Amygdala (tissue), 56 donors: ENCODE measurements at places on chromosomes 12 and 14.

DNA sequence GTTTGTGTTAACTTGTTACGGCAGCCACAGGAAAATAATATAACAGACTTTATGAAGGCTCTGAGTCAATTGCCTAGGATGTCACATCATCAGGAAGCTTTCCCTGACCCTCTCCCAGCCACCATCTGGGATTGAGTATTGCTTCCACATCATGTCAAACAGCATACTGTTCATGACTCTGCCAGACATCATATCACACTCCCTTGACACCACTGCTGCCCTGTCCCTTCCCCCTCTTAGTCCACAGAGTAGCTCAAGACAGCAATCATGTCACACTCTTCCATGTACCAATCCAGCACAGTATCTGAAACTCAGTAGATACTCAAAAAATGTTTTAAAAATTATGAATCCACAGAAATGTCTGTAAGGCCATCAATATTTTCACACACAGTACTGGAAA lies 168.0 kb downstream of the PIK3C2G start:
- no peak for DNase-seq

- no peak for DNase-seq
Observed at GRCh38 chr12:57628280-57629191, 4.5 kb downstream of the B4GALNT1 start.

DNA sequence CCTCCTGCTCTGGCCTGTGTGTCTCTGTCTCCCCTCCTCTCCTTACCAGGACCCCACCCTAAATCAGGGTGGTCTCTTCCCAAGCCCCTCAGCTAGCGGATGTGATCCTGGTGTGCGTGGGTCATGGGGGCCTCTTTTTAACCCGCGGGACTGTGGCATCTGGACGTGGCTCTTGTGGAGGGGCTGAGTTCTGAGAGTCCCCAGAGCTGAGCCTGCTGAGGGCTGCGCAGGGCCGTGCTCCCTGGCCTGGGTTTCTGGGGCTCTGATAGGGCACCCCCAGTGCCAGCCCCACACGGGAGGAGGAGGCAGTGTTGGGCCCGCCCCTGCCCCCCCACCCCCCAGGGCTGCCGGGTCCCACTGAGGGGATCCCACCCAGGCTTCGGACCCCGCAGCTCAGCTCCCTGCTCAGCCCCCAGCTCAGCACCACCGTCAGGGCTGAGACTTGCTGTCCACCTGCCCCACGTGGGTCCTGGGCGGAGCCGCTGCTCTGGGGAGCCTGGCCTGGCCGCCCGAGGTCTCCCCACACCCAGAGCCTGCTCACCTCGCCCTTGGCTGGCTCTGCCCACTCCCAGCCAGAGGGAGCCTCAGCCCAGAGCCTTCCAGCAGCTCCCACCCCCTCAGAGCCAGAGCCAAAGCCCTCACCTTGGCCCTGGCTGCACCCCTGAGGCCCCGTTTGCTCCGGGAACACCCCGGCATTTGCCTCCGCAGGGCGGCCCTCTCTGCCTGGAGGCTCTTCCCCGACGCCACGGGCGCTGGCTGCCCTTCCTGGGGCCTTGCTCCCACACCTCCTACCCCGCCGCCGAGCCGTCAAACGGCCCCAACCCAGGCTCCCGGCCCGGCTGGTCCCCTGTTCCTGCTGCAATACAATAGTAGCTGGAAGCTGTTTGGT lies 31.5 kb downstream of the NOC4L start:
- no peak for DNase-seq

DNA sequence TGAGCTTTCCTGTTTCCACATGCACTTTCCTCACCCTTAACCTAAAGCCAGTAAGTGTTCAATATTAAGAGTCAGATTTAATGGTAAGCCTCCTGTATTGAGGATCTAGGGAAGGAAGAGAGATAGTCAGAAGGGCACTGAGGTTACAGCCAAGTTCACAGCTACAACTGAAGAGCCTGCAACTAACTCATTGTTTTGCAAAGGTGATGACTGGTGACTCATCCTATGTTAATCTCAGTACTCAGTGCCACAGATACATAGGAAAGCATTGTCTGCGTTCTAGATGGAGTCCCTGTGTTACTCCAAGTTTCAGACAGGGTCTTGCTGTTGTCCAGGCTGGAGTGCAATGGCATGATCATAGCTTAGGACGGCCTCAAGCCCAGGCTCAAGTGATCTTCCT lies 157.0 kb upstream of the RBM19 start:
- no peak for DNase-seq

DNA sequence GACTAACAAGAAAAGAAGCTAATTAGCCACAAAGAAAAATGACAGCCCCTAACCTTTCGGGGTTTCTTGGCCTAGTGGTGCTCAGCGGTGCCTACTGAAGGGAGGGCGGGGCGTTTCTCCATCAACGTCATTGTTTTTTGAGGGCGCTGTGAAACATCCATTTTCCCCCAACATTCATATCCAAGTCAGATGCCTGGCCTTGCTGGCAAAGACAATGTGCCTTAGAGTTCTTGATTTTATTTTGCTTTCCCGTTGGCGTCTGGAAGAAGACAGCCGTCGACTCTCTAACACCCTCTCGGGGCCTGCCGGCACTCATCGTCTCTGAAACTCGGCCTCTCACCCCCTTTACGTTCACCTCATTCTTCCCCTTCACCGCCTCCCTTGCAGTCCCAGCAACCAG lies 154.5 kb downstream of the PHETA1 start:
- DNase-seq = no peak

DNA sequence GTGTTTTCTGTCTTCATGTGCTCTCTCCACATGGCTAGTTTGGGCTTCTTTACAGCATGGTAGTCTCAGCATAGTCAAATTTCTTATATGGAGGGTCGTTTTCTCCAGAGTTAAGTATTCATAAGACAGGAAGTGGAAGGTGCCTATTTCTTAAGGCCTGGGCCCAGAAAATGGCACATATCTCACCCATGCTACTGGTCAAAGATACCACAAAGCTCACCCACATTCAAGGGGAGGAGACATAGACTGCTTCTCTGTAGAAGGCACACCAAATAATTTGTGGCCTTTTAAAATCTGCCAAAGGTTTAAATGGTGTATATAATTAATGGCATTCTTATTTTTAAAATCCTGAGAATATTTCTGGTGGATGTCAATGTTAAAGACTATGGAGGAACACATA lies 44.8 kb downstream of the CCDC91 start:
- no peak for DNase-seq

GRCh38 chr14:56886471-56887062 lies 76.3 kb upstream of the OTX2 start:
- DNase-seq = no peak

GRCh38 chr12:111270774-111271173 lies 98.1 kb downstream of the PHETA1 start:
- no peak for DNase-seq

- DNase-seq = no peak
Observed at GRCh38 chr12:26361964-26362363, 166.6 kb downstream of the SSPN start.

GRCh38 chr12:85182699-85183098 lies 97.3 kb upstream of the ALX1 start:
- DNase-seq = no peak
